ENCODE measurements at places on chromosomes 5 and 9.
A peak's percentile ranks its signal among the peaks of the same experiment; 100 is the strongest.

DNA sequence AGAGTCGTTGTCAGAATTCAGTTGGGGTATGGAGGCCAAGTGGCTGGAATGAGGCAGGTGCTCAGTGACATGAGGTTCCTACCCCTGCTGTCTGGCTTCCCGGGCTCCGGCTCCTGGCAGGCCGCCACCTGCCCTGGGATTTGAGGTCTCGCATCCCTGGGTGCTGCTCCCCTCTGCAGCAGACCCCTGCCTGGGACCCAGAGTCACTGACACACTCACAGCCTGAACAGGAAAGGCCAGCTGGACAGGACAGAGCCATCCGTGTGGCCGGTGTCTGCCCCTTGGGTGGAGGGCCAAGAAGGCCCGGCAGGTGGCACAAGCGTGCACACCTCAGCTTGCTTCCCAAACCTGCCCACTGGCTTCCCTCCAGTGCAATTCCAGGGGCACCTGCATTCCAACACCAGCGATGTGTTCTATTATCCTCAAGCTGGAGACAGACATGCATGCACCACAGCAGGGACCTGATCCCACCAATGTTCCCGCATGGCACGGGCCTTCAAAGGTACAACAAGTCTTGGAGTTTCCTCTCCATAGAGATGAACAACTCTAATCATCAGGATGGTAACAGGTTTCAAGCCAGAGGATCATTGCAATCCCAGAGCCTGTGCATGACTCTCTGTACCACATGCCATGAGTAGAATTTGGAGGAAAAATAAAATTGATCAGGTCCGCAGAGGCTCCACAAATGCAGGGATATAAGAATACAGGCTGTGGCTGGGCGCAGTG lies 45.6 kb upstream of the RNF130 start:
- DNase-seq, result no peak

GRCh38 chr5:127367946-127368465 lies 77.4 kb downstream of the MEGF10 start:
- no peak for DNase-seq

DNA sequence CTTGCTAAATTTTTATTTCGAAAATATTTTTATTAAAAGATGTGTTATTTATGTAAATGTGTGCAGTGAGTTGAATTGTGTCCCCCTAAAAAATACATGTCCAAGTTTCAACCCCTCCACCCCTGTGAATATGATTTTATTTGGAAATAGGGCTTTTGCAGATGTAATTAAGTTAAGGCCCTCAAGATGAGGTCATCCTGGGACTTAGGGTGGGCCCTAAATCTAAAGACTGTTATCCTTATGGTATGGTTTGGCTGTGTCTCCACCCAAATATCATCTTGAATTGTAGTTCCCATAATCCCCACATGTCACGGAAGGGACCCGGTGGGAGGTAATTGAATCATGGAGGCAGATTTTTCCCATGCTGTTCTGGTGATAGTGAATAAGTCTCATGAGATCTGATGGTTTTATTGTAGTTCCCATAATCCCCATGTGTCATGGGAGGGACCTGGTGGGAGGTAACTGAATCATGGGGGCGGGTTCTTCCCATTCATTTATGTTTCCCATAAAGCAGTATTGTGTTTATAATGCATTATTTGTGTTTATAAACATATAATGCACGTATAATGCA lies 1.5 kb upstream of the TMED7 start:
- DNase-seq, result no peak

DNA sequence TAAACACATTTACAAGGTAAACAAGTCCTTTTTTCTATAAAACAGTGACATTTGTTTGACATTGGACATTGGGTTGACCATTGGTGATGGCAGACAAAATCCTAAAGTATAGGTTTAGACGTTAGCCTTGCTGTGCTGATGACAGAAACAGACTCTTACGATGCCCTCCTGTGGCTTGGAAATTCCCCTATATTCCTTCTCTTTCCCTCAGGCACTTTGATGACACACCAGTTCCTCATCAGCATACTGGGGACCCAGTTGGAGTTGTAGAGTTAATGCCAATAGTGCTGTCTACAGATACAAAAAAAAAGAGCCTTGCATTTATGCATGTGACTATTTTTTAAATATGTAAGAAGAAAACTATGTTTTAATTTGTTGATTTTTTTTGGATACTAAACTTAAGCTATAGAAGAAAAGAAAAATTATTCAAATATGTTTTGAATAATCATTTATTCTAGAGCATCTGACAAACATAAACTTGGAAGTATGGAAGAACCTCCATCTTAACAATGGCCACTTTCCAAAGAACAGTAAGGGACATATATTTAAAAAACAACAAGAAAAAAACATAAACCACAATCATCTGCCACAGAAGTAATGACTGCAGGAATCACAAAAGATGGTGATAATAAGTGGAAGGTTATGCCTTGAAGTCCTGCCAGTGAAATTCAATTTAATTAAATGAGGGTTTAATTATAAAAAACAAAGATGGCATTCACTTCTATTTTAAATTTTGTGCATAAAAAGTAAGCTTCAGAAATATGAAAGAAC lies 75.6 kb upstream of the SNCAIP start:
- no peak for DNase-seq

DNA sequence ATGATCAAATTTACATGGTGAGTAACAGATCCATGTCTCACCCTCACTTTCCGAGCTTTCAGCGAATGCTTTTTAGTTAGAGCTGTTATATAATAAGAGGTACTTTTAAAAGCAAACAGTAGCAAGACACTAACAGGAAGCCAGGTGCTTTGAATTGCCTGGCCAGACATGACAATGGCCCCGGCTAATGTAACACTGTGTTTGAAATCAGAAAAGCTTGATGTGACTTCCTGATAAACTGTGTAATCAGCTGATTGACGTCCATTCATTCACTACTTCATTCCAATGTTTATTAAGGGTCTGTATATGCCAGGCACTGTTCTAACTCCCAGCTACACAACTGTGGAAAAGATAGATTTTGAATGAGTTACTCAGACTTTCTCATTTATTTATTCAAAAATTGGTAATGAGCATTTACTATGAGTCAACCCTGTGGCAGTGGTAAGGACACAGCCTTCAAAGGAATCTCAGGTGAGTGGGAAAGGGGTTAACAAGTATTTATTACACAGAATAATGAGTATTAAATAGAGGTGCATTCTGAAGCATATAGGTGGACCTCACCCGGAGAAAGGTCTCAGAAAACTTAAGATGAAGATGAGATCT lies 26.6 kb downstream of the DPYSL3 start:
- peak; percentile 79 for DNase-seq

- no peak for DNase-seq
Observed at GRCh38 chr9:133127340-133127981, 6.4 kb upstream of the RALGDS start.

DNA sequence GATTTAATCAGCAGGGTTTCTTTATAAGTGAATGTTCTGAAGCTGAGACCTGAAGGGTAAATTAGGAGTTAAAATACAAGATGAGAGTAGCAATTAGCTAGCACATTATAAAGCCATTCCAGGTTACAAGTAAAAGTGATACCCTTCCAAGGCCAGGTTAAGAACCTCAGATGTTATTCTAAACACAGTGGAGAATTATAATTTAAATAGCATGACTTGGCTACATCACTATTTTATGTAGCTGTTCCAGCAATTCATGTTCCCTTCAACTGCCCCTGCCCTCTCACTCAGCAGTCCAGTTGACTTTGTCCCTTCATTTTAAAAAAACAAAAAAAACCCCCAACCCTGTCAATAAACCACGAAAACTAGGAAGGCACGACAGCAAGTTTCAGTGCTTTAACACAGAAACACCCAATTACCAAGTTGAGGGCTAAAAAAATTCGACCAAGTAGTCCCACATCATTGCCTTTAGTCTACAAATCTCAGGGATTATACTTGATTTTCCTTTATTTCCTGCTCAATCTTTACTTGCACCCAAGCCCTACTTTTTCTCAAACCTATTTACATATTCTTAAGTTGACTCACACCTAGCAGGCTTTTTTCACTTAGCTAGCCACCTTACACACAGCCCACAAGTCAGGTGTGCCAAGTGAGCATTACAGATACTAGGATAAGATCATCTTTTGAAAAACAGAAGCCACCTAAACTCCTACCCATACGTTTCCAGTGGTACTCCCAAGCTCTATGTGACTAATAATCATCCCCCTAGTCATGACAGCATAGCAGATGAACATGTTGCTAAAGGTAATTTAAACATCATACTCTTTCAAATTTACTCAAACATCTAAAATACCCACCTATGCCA lies 3.4 kb downstream of the RPL37 start:
- no peak for DNase-seq

- DNase-seq, result no peak
Observed at GRCh38 chr9:135273008-135273407, 185.5 kb downstream of the OLFM1 start.

GRCh38 chr5:68002836-68003235 lies 212.7 kb upstream of the PIK3R1 start:
- no peak for DNase-seq

GRCh38 chr5:123098767-123099513 lies 9.9 kb downstream of the PRDM6 start:
- DNase-seq, result no peak

- no peak for DNase-seq
Observed at GRCh38 chr5:160445751-160446150, 24.1 kb downstream of the PTTG1 start.

DNA sequence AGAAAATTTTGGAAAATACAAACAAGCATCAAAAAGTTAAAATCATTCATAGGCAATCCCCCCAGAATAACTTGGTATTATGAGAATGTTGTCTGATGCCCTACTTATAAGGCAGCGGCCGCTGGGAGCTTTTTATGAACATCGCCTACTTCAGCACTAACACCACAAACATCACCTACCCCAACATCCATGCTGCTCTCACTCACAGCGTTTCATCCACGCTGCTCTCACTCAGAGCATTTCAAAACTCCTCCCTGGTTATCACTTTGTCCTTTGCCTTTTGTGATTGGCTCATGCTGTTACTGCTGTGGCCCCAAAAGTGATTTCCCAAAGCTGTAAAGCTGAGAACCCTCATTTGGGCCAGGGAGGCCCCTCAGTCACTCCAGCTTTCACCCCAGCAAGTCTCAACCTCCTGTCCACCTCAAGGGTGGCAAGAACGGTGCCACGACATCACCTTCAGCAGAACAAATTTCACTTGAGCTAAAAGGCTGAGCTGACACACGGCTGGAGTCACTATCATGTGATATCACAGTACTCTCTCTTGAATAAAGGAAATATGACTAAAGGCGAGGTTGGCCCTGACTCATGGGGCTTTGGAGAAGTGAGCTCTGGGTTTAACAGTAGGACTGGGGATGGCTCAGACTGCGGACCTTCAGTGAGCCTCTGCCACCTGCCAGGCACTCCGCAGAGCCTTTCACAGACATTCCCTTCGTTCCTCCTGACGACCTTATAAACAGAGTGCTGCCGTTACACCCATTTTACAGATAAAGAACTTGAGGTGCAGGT lies 25.2 kb downstream of the SHC3 start:
- no peak for DNase-seq

DNA sequence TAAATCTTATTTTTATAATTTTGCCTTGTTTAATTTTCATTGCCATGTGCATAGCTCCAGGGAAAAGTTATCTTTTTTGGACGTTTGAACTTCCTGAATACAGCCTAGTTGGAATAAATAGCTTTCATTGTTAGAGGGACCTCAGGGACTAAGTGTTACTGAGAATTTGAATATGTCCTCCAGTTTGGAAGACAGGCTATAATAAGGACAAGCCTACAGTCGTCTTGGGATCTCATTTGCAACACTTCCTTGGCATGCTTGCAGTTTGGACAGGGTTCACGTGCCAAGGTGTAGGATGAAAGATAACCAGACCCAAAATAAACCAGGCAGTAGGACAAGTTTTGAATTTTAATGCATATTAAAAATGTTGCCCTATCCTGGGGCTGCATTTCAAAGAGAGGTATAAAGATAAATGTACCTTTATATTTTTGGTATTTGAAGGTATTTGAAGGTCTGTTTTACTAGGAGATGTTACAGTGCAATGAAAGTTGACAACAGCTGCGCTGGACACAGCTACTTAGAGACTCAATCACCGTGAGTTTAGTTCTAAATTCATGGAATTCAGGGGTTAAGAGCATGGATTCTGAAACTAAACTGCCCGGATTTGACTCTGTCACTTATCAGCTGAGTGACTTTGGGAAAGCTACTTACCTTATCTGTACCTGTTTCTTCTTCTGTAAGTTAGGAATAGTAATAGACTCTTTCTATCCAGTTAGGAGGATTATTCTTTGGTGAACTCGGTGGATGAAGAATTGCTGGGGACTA lies 134.1 kb downstream of the ACTBL2 start:
- no peak for DNase-seq

DNA sequence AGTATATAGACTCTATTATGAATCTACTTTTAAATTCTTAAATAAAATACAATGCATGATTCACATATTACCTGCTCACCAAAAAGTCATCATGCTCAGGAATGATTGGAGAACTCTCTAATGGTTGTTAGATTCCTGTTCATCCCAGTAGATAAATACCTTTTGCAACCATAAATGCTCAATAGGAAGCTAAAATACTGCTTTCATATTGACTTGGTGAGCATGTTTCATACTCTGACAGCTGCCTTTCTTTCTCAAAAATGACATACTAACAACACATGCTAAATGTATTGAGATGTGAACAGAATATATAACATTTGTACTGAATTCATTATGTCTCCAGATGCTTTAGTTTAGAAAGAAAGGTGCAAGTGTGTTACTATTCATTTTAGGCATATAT lies 79.6 kb upstream of the SLCO6A1 start:
- no peak for DNase-seq

DNA sequence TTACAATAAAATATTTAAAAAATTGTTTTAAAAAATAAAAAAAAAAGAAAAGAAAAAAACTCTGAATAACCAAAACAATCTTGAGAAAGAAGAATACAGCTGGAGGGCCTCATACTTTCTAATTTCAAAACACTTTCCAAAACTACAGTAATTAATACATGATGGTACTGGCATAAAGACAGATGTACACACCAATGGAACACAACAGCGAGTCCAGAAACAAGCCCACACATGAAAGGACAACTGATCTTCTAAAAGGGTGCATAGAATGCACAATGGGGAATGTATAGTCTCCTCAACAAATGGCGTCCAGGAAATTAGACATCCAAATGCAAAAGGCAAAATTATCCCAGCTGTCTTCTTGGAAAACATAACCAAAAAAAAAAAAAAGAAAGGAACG lies 99.6 kb downstream of the LURAP1L start:
- DNase-seq, result no peak

GRCh38 chr5:68968429-68968828 lies 125.4 kb upstream of the SLC30A5 start:
- no peak for DNase-seq
